ENCODE measurements at places on chromosomes 12 and 14. TPM values are rescaled to one million over a fixed set of nuclear protein-coding genes. Genes with fewer than 3 reads are reported as not detected.

GUCY2C gene
- 26.9 TPM for polyA plus RNA-seq

INHBE gene
- not detected for polyA plus RNA-seq

KRT71 gene
- polyA plus RNA-seq, result not detected

PLBD2 gene
- 8.3 TPM for polyA plus RNA-seq

EML1 gene
- 3.9 TPM for polyA plus RNA-seq

DCN gene
- 380 TPM for polyA plus RNA-seq

KITLG gene
- polyA plus RNA-seq, result 13.7 TPM

CD69 gene
- 3.0 TPM for polyA plus RNA-seq

NUDT4 gene
- 46.0 TPM for polyA plus RNA-seq

All from sigmoid colon (tissue), 7 donors.